ENCODE measurements at places on chromosomes 13 and 19. TPM values are rescaled to one million over a fixed set of nuclear protein-coding genes. Genes with fewer than 3 reads are reported as not detected.

GRCh38 chr19:56974556-56975207, 134.2 kb upstream of the PEG3 start:
- no peak for DNase-seq

GRCh38 chr19:19866611-19867248, 1.0 kb downstream of the ZNF253 start:
- DNase-seq, result no peak

DNA sequence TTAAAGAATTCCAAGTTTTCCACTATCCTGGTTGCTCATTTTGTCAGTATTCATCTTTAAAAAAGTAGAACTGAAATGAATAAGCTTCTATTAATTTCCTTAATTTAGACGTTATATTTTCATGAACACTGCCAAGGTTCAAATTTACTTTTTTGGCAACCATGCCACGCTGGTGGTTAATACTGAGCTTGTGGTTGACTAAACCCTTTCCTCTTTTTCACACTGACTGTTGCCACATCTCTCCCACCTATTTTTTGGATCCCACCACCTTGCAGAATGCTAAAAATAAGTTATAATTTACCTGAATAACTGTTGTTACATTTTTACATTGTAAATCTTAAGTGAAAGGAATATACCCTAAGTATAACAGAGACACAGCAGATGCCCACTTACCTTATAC, 45.0 kb downstream of the FLT3 start:
- DNase-seq, result no peak

DNA sequence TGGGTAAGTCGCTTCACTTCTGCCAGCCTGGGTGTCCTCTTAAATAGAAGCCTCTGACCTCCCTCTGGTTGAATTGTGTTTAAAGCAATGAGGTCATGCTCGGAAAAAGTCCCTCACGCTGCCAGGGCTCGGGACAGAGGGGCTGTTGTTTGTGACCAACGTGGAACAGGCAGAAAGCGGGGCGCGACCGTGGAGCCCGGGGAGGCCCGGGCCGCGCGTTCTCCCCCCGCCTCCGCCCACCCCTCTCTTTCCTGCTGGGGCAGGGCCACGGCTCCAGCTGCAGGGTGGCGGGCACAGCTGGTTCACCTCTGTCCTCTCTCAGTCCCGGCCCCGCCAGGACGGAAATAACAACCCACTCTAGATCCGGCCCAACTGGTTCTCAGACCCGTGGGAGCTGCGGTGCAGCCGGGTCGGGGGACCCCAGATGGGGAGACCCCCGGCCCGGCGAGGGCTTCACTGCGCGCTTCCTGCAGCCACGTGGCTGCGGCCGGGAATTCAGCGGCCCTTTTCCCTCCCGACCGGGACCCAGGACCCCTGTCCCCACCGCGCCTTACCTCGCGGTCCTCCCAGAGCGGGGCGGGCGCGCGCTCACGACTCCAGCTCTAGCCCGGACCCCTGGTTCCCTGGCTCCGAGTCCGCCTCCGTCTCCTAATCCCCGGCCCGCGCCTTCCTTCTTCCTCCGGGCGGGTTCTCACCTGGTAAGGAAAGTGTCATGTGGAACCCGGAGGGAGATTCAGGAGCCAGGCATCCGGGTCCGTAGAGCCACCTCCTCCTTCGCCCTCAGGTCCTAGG, 1.9 kb downstream of the CDC42EP5 start:
- DNase-seq, result peak; percentile 59

GRCh38 chr19:38316477-38317067, 825 bp upstream of the YIF1B start:
- DNase-seq, result no peak

- no peak for DNase-seq
These were observed 2.5 kb downstream of the NFKBID start for GRCh38 chr19:35897706-35898451.

DNA sequence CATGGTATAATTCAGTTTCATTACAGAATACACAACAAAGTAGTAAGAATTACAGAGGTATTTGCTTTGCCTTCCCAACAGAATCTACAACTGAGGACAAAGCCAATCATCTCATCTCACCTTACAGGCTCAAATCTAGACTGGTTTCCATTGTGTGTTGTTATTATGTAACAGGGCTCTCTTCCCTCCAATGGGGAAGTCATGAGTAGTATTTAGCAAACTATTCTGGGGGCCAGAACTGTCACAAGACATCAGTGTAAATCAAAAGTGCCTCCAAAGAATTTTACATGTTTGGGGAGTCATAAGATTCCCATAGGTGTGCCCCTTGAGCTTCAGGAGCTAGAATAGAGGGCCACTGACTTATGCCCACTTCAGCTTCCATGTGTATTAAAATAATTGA, 187.0 kb upstream of the EDNRB start:
- DNase-seq, result no peak

The SELENOV gene
- total RNA-seq, result not detected

GRCh38 chr13:95356916-95357315, 55.7 kb upstream of the ABCC4 start:
- no peak for DNase-seq

The SBSN gene
- total RNA-seq, result not detected

- no peak for DNase-seq
These were observed 17.4 kb downstream of the RUBCNL start for GRCh38 chr13:46369506-46370277.

- no peak for DNase-seq
These were observed 46.9 kb downstream of the TPP2 start for GRCh38 chr13:102643656-102644055.

- DNase-seq, result peak; percentile 99
These were observed 720 bp upstream of the HNRNPL start for GRCh38 chr19:38850436-38850975.

DNA sequence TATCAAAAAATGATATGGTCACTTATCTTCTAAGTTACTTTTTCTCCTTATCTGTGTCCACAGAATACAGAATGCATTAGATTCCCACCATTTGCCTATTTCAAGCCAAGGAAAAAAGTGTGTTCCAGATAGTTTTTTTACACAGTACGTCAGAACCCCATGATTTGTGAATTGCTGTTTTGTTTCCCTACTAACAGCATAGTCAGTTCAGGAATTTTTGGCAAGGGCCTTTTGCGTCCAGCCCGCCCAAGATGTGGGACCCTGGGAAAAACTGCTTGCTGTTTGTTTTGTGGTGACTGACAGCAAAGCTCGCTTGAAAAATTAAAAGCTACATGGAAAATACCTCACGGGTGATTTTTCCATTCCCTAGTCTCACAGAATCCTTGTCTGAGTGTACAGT, 20.4 kb upstream of the FAM216B start:
- no peak for DNase-seq

- DNase-seq, result no peak
These were observed 7.1 kb upstream of the LILRA5 start for GRCh38 chr19:54319892-54320670.

GRCh38 chr19:18274781-18275356, 617 bp upstream of the IQCN start:
- peak; percentile 90 for DNase-seq

The ACTMAP gene
- 4.2 TPM for total RNA-seq

DNA sequence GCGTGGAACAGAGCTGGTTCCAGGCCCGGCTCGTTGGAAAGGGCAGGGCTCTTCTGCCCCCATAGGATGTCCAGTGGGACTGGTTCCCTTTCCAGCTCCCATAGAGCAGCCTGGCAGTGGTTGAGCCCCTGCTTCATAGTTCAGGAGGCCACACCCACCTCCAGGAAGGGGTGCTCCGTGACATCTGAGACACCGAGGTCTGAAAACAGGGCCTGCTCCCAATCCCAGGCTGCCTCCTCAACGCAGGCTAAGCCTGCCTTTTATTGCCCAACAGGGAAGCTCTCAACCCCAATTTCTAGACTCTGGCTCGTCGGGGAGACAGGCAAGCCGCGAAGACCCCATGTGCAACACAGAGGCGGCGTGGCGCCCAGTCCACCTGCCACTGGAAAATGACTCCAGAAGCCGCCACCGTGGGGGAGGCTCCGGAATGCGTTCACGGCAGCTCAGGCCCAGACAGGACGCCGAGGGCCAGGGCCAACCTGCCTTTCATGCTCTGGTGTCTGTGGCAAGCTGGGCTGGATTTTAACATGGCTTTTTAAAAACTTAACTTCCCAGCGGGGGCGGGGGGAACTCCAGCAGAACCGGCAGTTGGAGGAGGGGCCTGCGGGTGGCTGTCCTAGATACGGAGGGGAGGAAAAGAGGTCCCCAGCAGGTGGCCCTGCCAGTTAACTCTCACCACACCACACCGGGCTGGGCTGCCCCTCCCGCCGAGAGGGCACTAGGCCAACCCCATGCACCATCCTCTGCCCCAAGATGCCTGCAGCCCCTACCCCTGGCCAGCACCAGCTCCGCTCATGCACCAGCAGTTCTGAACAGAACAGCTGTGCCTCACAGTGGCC, 17.9 kb upstream of the TINCR start:
- DNase-seq, result peak; percentile 76

GRCh38 chr19:1239796-1240737, 1.5 kb upstream of the ATP5F1D start:
- peak; percentile 97 for DNase-seq

The PBX4 gene
- 1.4 TPM for total RNA-seq

The ADM5 gene
- total RNA-seq, result 4.8 TPM

GRCh38 chr19:16207063-16207462, 9.4 kb downstream of the AP1M1 start:
- peak; percentile 67 for DNase-seq

DNA sequence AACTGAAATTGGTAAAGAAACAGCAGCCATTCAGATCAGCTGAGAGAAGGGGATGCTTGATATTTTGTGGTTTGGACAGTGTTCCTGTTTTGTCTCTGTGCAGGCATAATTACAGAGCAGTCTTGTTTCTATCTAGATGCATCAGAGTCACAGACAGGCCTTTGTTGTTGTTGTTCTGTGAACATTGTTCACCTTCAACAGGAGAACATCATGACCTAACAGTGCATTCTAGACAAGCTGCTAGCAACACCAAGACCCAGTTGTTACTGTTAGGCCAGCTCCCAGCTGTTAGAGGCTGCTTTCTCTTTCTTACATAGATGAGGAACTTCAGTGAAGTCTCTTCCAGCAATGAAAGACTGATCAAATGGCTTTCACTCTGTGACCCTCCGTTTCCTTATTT, 8.5 kb upstream of the LSR start:
- no peak for DNase-seq

DNA sequence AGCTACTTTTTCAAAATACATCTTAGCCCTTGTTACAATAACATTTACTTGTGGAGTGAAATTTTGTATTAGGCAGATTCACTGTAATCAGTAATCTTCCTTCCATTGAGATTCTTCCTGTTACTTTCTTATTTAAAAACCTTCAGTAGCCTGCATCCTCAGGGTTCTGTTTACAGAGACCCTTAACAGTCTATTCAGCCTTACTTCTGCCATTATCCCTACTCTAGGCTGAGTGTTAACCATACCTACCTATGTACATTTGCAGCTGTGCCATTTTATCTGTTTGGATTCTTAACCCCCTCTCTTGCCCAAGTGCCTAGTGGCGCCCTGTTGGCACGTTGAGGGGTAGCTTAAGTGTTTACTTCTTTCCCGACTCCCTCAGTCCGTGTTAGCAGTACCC, 71.9 kb downstream of the LRCH1 start:
- no peak for DNase-seq

DNA sequence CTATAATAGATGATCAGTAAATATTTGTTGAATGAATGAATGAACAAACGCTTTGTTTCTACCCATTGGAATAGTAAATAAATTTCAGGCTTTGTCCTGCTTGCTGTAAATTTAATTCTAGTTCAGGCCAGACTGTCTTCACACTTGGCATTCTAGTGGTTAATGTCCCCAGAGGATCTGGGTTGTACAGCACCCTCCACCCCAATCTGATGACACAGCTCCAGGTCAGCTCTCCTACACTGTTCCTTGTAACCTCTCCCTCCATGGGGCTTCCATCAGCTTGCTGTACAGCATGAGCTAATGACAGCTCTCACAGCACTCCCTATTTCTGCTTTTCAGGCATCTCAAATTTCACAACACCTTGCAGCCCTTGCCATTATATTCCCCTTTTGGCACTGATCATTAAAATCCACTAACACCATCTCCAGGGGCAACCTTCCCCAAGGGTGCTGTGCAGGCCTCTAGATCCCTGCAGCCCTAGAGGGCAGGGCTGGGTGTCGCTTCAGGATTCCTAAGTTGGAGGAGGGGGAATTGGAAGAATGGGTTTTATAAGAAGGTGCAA, 12.7 kb upstream of the KL start:
- no peak for DNase-seq

GRCh38 chr19:35556846-35557538, 6.5 kb downstream of the ATP4A start:
- no peak for DNase-seq

- DNase-seq, result no peak
These were observed 1170.4 kb downstream of the EFNB2 start for GRCh38 chr13:105365021-105365550.

- no peak for DNase-seq
These were observed 8.9 kb upstream of the GDF15 start for GRCh38 chr19:18377026-18377425.

GRCh38 chr19:2462635-2463421, 6.1 kb upstream of the LMNB2 start:
- DNase-seq, result peak; percentile 94

DNA sequence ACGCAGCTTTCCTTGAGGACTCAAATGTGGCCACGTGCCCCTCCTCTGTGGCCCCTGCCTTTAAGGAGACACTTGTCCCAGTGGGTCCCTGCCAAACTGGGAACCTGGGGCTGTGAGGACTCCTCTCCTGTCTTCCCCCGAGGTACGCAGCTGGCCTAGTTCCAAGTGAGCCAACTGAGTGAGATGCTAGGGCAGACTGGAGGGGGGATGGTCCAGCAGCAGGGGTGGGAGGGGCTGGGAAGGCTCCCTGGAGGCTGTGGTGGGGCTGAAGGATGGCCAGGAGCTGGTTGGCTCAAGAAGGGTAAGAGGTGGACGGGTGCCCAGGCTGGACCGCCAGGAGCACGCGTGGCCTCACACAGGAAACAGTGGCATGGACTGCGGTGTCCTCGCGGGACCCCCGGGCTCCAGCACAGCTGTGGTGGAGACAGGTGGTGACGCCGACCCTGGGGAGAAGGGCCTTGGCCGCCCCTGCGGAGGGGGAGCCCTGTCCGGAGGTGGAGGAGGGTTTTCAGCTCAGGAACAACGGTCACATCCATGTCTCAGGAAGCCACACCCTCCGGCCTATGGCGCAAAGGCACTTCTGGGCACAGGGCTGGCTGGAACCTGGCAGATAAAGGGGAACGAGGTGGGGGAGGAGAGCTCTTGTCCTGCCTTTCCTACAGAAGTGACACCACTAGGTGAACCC, 45.8 kb downstream of the MLLT1 start:
- DNase-seq, result peak; percentile 59

DNA sequence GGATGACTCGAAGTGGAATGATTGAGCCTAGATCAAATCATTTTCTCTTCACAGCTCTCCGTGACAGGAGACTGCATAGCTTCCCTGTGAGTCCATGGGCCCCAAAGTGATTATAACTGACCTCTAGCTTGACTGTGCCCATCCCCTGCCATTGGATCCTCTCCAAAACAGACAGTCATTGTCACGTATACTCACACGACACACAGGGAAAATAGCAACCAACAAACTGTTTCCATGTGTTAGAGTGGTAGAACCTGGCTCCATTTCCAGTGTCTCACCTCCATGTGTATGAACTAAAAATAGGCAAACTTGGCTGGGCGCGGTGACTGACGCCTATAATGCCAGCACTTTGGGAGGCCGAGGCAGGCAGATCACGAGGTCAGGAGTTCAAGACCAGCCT, 48.8 kb upstream of the NPAS1 start:
- DNase-seq, result no peak

GRCh38 chr13:67308004-67308772, 78.1 kb upstream of the PCDH9 start:
- no peak for DNase-seq

Data from aorta (tissue), 5 donors.